ENCODE measurements at places on chromosomes 6 and 20. TPM values are rescaled to one million over a fixed set of nuclear protein-coding genes. Genes with fewer than 3 reads are reported as not detected.

PTCRA gene
- not detected for total RNA-seq

TNNC2 gene
- total RNA-seq = not detected

GRCh38 chr6:22622813-22623212 lies 53.4 kb downstream of the HDGFL1 start:
- no peak overlapping the region for H3K4me3 ChIP-seq
- H3K27me3 ChIP-seq = no peaks in the 10 kb centered on the region
- no peak for DNase-seq

CITED2 gene
- total RNA-seq = 55.5 TPM

DNA sequence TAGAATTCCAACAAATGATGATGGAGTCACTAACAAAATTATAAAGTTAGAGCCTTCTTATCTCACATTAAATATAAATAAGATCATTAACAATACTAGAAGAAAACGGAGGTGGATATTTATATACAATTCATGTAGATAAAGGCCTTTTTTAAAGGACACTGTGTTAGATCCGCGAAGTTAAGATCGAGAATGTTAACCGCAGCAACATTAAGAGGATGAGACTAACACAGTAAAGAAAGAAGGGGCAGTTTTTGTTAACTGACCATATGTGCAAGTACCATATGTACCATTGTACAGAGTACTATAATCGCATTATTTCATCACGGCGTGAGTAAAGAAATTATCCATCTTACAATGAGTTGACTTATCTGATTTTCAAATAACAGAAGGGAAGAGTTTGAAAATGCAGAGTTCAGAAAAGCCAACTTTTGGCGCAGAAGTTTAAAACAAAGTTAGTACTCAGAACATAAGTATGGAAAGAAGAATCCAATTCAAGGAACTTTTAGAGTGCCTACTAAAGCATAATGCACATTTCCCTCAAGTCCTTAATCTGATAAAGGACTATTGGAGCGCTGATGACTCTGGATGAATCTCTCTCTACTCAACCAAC lies 1.4 kb downstream of the FBXL4 start:
- H3K4me1 ChIP-seq = peaks cover 26% of the 10 kb centered on the region
- H3K36me3 ChIP-seq = no peaks in the 10 kb centered on the region
- DNase-seq = no peak
- peak overlapping the region; percentile 79 for H3K27ac ChIP-seq

DNA sequence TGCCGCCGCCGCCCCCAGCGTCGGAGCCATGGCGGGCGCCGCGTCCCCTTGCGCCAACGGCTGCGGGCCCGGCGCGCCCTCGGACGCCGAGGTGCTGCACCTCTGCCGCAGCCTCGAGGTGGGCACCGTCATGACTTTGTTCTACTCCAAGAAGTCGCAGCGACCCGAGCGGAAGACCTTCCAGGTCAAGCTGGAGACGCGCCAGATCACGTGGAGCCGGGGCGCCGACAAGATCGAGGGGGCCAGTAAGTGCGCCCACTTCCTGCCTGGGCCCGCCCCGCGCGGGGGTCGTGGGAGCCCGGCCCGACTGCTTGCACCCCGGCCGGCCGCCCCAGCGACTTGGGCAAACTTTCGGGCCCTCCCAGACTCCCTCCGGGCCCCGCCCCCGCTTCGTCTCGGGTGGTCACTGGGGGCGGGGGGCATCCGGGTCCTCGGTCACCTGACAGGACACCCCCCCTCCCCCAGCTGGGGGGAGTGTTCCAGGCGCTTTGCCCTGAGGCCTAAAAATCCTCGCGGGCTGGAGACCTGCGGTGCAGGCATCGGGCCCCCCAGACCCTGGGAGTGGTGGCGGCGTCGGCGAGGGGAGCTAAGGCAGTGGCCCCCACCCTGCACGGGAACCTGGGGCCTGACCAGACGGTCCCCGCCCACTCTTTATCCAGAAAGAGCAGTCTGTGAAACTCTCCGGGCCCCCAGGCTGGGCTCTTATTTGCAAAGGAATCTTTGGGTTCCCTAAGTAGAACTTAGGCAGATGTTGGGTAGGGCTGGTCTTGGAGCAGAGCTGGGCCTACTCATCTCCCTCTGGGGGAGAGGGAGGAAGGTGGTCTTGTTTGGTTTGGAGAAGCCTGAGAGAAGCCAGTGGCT lies 501 bp downstream of the PLCG1 start:
- DNase-seq = no peak
- peak overlapping the region; percentile 71 for H3K4me3 ChIP-seq
- peaks cover 71% of the 10 kb centered on the region for H3K4me1 ChIP-seq
- no peaks in the 10 kb centered on the region for H3K36me3 ChIP-seq
- H3K27ac ChIP-seq = peak overlapping the region; percentile 73

DNA sequence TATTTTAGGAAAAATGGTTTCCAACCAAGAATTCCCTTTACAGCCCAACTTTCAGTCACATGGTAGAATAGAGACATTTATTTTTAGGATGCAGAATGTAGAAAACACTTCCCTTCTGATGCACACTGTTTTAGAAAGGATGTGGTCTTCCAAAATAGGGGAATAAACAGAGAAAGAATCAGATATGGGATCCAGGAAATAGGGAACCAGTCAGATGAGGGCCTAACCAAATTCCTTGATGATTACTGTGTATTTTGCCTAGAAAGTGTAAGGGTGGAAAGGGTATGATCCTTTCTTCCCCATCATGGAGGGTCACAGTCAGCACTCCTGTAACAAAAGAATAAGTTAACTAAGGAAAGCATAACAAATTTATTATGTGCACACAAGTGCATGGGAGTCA lies 27.4 kb downstream of the SLX4IP start:
- H3K4me3 ChIP-seq = no peak overlapping the region
- no peaks in the 10 kb centered on the region for H3K36me3 ChIP-seq
- no peak overlapping the region for H3K27ac ChIP-seq

FOXC1 gene
- 0.39 TPM for total RNA-seq

DDAH2 gene
- total RNA-seq = 59.2 TPM

DNA sequence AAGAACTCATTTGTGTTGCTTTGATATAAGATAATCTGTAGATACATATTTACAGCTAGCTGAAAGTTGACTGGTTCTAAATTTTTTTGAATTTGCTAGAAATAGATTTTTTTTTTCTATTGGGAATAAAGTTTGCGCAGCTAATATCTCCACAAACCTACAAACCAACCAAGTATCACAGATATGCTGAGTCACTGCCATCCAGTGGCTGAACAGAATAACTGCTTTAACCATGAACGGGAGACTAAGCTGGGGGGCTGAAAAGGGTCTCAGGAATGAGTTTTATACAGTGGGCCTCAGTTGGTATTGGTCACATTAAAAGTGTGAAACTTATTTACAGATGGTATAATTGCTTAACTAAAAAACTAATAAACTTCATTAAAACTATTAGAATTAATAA lies 326.7 kb upstream of the CNR1 start:
- H3K4me1 ChIP-seq = peaks cover 20% of the 10 kb centered on the region
- H3K36me3 ChIP-seq = no peaks in the 10 kb centered on the region
- H3K27me3 ChIP-seq = no peaks in the 10 kb centered on the region
- H3K27ac ChIP-seq = no peak overlapping the region
- no peak for DNase-seq

DNA sequence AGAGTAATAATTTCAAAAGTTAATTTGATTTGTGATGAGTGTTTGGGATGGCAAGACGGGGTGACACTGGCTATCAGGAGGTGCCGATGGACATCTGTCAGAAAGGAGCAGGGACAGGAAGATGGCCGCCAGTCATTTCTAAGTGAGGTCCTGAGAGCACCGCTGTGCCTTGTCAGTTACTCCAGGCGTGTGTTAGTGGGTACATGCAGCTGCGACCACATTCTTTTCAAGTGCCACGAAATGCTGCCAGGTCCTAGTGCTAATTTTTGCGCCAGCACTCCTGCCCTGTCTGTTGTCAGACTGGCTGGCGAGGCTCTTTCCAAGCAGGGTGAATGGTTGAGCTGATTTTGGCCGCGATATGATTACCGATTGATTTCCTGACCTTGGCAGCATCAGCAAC lies 64.6 kb upstream of the INSM1 start:
- no peak overlapping the region for H3K4me3 ChIP-seq
- DNase-seq = no peak
- H3K27ac ChIP-seq = no peak overlapping the region
- no peaks in the 10 kb centered on the region for H3K36me3 ChIP-seq
- H3K4me1 ChIP-seq = no peaks in the 10 kb centered on the region

RIPOR3 gene
- total RNA-seq = 0.27 TPM

MCHR2 gene
- total RNA-seq = not detected

DNA sequence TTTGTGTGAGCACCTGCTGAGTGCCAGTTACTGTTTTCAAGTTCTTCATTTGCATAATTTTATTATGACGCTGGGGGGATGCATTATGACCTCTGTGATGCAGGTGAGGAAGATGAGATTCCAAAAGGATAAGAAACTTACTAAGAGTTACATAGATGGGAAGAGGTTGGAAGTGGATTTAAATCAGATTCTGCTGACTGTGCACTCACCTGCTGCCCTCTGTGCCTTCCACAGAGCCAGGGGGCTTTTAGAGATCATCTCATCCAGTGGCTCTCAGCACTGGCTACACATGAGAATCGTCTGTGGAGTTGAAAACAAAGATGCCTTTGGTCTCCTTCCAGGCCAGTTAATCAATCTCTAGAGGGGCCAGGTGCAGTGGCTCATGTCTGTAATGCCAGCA lies 47.9 kb downstream of the TIAM2 start:
- no peak for DNase-seq
- H3K36me3 ChIP-seq = no peaks in the 10 kb centered on the region
- H3K4me3 ChIP-seq = no peak overlapping the region
- H3K4me1 ChIP-seq = no peaks in the 10 kb centered on the region
- no peaks in the 10 kb centered on the region for H3K27me3 ChIP-seq
- H3K27ac ChIP-seq = no peak overlapping the region

DNA sequence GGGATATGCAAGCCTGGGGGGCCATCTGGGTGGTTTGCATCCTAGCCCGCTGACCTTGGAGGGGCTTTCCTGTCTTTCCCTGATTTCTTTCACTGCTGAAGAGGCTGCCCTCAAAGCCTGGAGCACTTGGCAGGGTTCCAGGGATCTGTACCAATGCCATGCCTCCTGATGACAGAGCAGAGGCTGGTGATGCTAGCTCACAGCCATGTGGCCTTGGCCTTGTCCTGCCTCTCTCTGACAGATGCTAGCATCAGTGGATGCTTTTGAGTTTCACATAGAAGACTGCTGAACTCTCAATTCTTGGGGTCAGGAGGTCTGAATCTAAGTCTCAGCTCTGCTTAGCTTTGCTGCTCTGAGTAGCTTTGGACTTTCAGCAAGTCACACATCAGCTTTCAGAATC lies 21.9 kb upstream of the RREB1 start:
- peak overlapping the region; percentile 50 for H3K27ac ChIP-seq
- peak; percentile 32 for DNase-seq
- H3K4me1 ChIP-seq = peaks cover 23% of the 10 kb centered on the region
- H3K36me3 ChIP-seq = no peaks in the 10 kb centered on the region
- no peak overlapping the region for H3K4me3 ChIP-seq
- no peaks in the 10 kb centered on the region for H3K27me3 ChIP-seq

Measured in B cell (primary cell).